HS-27A (cell line): ENCODE measurements at places on chromosomes 4 and X.
A peak's percentile ranks its signal among the peaks of the same experiment; 100 is the strongest.

- DNase-seq, result no peak
Observed at GRCh38 chr4:166903408-166903807, 330.9 kb downstream of the SPOCK3 start.

- no peak for DNase-seq
Observed at GRCh38 chr4:176549161-176549865, 229.5 kb downstream of the SPCS3 start.

DNA sequence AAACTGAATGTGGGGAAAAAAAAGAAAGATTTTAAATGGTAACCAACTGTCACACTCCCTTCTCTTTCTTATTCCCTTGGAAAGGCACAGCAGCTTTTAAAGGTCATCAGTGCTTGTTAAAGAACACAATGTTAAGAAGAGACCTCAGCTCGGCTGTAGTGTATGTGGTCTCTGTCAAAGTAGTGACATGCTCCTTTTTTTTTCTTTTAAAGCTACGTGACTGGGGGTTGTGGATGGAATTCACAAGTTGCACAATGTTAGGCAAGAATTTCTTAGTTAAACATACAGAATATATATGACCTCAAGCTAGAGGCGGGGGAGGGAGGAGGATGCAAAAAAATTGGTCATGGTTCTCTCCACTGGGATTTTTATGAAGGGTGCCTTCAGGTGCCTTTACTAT is 45.6 kb downstream of the OCRL start:
- DNase-seq, result no peak

DNA sequence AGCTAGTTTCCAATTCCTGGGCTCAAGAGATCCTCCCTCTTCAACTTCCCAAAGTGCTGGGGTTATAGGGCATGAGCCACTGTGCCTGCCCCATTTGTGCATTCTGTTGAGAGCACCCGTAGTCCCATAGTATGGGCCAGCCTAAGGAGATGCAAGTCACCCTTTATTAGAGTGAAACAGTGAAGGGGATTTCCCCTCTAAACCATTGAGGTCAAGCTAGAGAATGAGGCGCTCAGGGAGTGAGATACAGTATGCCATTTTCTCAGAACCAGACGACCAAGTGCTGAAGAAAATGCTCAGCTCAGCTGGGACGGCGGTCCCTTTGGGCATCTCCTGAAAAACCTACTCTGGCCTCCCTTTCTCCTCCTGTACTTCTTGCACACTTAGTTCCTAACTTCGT is 18.7 kb downstream of the RNF4 start:
- no peak for DNase-seq

- no peak for DNase-seq
Observed at GRCh38 chr4:96052827-96053226, 212.9 kb downstream of the PDHA2 start.

DNA sequence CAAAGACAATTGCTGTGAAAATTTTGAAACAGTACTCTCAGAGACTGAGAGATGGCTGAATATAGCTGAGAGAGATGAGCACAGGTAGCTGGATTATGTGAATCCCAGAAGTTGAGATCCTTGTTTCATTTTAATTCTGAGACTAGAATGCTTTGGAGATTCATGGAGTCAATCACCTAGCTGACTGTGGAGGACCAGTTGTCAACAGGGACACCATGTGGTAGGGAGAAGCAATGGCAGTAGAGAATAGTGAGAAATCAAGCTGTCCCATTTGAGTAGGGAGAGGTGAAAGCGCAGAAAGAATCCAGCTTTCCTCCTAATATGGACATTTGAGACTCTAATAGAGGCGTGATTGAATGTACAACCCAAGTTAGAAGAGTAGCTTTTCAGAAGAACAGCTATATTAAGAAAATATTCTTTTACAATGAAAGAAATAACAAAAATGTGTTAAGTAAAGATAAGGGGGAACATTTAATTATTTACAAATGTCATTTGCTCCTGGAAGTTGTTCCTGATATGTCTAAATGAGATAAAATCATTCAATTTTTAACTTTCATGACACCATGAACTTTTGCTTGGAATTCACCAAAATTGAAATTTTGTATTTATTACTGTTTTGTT is 30.3 kb upstream of the GLRB start:
- DNase-seq, result peak; percentile 66

- no peak for DNase-seq
Observed at GRCh38 chr4:6953751-6954380, 44.2 kb downstream of the TBC1D14 start.

DNA sequence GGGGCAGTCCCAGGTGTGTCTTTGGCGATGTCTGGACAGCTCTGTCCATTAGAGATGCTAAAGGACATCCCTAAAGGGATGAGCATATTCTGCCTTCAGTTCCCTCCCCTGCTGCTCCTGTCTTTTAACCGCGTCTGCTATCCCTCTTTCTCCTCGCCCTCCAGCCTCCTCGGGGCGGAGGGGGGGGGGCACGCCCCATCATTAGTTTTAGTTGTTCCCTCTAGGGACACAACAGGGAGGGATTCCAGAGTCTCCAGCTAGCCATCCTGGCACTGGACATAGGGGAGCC is 1.1 kb downstream of the MSL3 start:
- no peak for DNase-seq

GRCh38 chr4:61428950-61429349 is 228.8 kb downstream of the ADGRL3 start:
- no peak for DNase-seq

GRCh38 chr4:159242427-159242826 is 139.5 kb downstream of the RAPGEF2 start:
- DNase-seq, result no peak

DNA sequence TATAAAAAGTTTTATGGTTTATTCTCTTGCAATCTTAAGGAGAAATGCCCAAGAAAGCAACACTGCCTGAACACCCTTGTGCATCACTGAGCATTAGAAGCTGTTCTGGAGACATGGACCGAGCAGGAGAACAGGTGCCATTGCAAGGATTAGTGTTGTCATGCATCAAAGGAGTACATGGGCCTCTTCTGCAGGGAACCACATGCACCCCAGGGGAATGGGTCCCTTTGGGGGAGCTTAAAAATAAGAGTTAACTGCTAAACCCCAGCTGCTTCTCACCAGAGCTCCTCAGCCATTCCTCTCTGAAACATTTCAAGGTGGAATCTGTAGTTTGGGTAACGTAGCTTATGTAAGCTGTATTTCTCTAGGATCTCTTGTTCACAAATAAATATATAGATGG is 353.0 kb upstream of the SLC7A11 start:
- no peak for DNase-seq

DNA sequence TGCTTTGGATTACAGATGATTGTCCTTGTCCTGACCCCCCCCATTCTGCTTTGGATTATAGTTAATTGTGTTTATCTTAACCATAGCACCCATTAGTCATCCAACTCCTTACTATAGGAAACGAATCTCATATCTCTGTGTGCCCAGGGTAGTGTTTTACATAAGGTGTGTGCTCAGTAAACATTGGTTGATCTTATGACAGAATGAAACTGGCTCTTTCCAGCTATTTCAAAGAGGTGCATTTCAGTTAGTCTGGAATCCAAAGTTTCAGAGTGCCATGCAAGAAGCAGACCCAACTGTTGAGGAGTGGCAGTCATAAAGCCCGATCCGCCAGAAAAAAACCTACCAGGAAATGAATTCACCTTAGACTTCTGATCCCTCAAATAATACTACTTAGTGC is 14.7 kb downstream of the TRIM2 start:
- DNase-seq, result no peak

DNA sequence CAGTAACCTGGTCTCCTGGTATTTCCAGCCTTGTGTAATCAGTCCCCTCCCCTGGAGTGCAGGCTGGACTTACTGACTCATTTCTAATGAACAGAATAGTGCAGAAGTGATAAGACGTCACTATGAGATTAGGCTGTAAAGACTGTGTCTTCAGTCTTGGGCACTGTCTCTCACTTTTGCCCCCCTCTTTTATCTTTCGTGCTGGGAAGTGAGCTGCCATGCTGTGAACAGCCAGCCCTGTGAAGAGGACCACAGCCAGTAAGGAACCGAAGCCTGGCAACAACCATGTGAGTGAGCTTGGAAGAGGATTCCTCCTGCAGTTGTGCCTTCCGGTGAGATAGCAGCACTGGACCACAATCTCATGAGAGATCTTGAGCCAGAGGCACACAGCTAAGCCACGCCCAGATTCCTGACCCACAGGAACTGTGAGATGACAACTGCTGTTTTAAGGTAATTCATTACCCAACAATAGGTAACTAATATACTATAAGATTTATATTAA is 67.5 kb upstream of the GPR34 start:
- DNase-seq, result no peak

- DNase-seq, result no peak
Observed at GRCh38 chrX:49879656-49880277, 483 bp downstream of the USP27X start.

- DNase-seq, result no peak
Observed at GRCh38 chr4:76117536-76117935, 30.7 kb downstream of the NUP54 start.
